ENCODE measurements at places on chromosomes 1 and 21. TPM values are rescaled to one million over a fixed set of nuclear protein-coding genes. Genes with fewer than 3 reads are reported as not detected.

HES4 gene
- total RNA-seq: 0.42 TPM

DNA sequence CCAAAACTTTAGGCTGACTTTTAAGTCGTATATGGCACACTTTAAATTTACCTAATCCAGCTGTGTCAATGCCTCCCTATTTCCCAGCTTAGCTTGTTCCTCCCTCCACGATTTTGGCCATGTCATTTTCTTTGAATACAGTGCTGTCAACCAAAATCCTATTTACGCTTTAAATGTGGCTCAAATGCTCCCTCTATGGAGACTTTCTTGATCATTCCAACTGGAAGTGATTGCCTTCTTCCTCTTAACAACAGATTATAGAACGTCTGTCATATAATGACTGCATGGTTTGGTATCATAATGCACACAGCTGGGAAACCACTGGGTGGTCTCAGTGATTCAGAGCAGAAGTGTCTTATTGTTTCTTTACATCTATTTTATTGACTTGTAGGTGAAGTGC, 18.9 kb upstream of the BATF3 start:
- no peak overlapping the region for H3K27ac ChIP-seq
- DNase-seq: no peak
- peaks cover 9% of the 10 kb centered on the region for H3K36me3 ChIP-seq
- H3K4me1 ChIP-seq: peaks cover 29% of the 10 kb centered on the region
- no peak overlapping the region for H3K4me3 ChIP-seq

S100A3 gene
- not detected for total RNA-seq

- H3K27me3 ChIP-seq: no peaks in the 10 kb centered on the region
- H3K4me3 ChIP-seq: no peak overlapping the region
- no peak for DNase-seq
- peaks cover 4% of the 10 kb centered on the region for H3K36me3 ChIP-seq
- peaks cover 47% of the 10 kb centered on the region for H3K4me1 ChIP-seq
- no peak overlapping the region for H3K27ac ChIP-seq
Measured at GRCh38 chr1:206723805-206724472, 39.2 kb downstream of the MAPKAPK2 start.

GRCh38 chr1:161954466-161954865, 69.2 kb downstream of the OLFML2B start:
- no peak overlapping the region for H3K4me3 ChIP-seq
- H3K36me3 ChIP-seq: peaks cover 26% of the 10 kb centered on the region
- H3K27me3 ChIP-seq: no peaks in the 10 kb centered on the region
- H3K4me1 ChIP-seq: peaks cover 23% of the 10 kb centered on the region
- no peak overlapping the region for H3K27ac ChIP-seq

DNA sequence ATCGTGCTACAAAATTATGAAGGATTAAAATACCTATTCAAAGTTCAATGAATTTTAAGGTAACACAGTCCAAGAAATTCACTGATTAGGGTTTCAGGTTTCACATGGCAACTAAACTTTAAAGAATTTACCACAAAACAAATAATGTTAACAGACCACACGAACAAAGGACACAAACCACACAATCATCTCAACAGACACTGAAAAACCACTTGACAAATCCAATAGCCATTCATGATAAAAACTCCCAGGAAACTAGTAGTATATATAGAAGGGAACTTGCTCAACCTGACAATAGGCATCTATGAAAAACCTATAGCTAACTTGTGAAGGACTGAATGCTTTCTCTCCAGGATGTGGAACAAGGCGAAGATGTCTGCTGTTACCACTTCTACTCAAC, 21.1 kb upstream of the SH2D5 start:
- no peaks in the 10 kb centered on the region for H3K4me1 ChIP-seq
- no peaks in the 10 kb centered on the region for H3K27me3 ChIP-seq
- H3K27ac ChIP-seq: no peak overlapping the region
- no peak for DNase-seq
- peaks cover 43% of the 10 kb centered on the region for H3K36me3 ChIP-seq

UTS2 gene
- 0.17 TPM for total RNA-seq

GRCh38 chr1:40302475-40302874, 14.6 kb downstream of the COL9A2 start:
- no peaks in the 10 kb centered on the region for H3K4me1 ChIP-seq
- no peaks in the 10 kb centered on the region for H3K27me3 ChIP-seq
- H3K27ac ChIP-seq: no peak overlapping the region
- no peaks in the 10 kb centered on the region for H3K36me3 ChIP-seq
- no peak for DNase-seq

UMODL1 gene
- total RNA-seq: 0.21 TPM

GNG4 gene
- total RNA-seq: 0.42 TPM

SON gene
- total RNA-seq: 310 TPM

- peak; percentile 16 for DNase-seq
- no peak overlapping the region for H3K4me3 ChIP-seq
- peaks cover 21% of the 10 kb centered on the region for H3K27me3 ChIP-seq
- no peaks in the 10 kb centered on the region for H3K36me3 ChIP-seq
- H3K27ac ChIP-seq: no peak overlapping the region
- H3K4me1 ChIP-seq: peaks cover 11% of the 10 kb centered on the region
Measured at GRCh38 chr21:41321211-41321907, 4.8 kb downstream of the FAM3B start.

SLAMF9 gene
- not detected for total RNA-seq

GRCh38 chr1:31583995-31584868, 7.9 kb downstream of the TINAGL1 start:
- H3K36me3 ChIP-seq: no peaks in the 10 kb centered on the region
- H3K27ac ChIP-seq: no peak overlapping the region
- H3K27me3 ChIP-seq: peaks cover 5% of the 10 kb centered on the region
- no peak for DNase-seq
- H3K4me1 ChIP-seq: peaks cover 2% of the 10 kb centered on the region

DNA sequence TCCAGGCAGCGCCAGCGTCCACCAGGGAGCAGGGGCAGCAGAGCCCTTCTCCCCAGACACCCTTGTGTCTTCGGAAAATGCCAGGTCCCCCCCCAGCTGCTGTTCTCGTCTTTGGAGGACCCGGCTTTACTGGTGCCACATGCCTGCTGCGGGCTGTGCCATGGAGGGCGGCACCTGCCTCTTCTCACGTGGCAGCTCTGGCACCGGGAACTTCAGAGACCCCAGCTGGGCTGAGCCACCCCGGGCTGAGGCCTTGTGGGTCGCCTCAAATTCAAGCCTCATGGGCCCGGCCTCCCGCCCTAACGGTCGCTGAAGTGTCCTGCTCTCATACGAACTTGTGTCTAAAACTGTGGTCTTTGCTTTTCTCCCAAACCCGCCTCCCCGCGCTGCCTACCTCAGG, 27.0 kb upstream of the C1orf159 start:
- no peaks in the 10 kb centered on the region for H3K36me3 ChIP-seq
- no peaks in the 10 kb centered on the region for H3K27me3 ChIP-seq
- DNase-seq: no peak
- H3K4me1 ChIP-seq: peaks cover 32% of the 10 kb centered on the region
- H3K27ac ChIP-seq: peak overlapping the region; percentile 65
- no peak overlapping the region for H3K4me3 ChIP-seq

DNA sequence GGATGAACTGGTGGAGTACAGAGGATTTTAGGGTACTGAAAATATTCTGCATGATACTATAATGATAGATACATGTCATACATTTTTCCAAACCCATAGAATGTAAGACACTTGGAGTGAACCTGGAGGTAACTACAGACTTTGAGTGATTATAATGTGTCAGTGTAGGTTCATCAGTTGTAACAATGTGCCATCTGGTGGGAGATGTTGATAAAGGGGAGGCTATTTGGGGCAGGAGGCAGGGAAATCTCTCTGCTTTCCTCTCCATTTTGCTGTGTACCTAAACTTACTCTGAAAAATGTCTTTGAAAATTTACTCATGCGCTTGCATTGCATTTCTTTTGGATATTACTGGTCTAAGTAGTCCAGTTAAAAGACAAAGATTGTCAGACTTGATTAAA, 35.2 kb downstream of the PTBP2 start:
- no peak overlapping the region for H3K4me3 ChIP-seq
- no peaks in the 10 kb centered on the region for H3K4me1 ChIP-seq
- no peaks in the 10 kb centered on the region for H3K27me3 ChIP-seq
- H3K36me3 ChIP-seq: peaks cover 74% of the 10 kb centered on the region

- no peaks in the 10 kb centered on the region for H3K4me1 ChIP-seq
- H3K27me3 ChIP-seq: peaks cover 26% of the 10 kb centered on the region
- no peak for DNase-seq
- no peaks in the 10 kb centered on the region for H3K36me3 ChIP-seq
- H3K27ac ChIP-seq: no peak overlapping the region
Measured at GRCh38 chr1:67896826-67897225, 63.6 kb upstream of the GNG12 start.

DNA sequence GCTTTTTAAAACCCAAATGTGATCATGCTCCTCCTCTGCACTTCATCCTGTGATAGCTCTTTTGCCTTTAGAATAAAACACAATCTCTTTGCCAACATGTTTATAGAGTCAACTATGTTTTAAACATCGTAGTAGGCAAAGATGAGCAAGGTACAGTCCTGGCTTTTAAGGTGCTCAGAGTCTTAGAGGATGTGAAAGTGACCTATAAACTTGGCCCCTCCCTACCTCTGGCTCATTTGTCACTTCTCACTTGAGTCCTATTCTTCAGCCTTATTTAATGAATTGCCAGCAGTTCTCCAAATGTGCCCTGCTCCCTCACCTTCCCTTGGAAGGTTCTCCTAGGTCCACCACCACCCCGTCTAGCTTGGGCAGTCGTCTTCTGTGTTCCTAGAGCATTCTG, 617.0 kb upstream of the NR5A2 start:
- DNase-seq: no peak
- H3K4me1 ChIP-seq: no peaks in the 10 kb centered on the region
- H3K27ac ChIP-seq: no peak overlapping the region
- H3K4me3 ChIP-seq: no peak overlapping the region
- no peaks in the 10 kb centered on the region for H3K36me3 ChIP-seq

DNA sequence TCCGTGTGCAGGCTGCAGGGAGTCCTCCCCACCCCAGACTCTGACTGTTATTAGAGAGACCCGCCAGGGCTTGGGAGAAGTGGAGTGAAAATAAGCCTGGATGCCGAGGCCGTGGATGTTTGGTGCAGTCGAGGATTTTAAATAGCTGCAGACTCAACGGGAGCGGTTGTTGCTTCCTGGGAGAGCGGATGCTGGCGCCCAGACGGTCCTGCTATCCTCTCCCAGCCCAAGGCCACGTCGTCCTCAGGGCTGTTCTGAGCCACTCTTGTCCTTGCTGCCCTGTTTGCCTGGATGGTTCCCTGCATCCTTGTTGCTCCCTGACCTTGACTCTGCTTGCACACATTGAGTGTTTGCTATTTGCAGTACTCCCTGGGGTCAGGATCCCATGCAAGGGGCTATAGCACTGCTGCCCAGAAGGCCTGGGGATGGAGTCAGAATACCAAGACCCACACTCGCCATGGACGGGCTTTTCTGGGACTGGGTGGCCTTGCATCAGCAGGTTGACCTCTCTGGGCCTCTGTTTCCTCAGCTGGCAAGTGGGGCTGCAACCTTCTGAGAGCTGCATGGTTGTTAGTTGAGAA, 205.3 kb upstream of the C1orf174 start:
- H3K36me3 ChIP-seq: no peaks in the 10 kb centered on the region
- no peak for DNase-seq
- no peaks in the 10 kb centered on the region for H3K4me1 ChIP-seq

DNA sequence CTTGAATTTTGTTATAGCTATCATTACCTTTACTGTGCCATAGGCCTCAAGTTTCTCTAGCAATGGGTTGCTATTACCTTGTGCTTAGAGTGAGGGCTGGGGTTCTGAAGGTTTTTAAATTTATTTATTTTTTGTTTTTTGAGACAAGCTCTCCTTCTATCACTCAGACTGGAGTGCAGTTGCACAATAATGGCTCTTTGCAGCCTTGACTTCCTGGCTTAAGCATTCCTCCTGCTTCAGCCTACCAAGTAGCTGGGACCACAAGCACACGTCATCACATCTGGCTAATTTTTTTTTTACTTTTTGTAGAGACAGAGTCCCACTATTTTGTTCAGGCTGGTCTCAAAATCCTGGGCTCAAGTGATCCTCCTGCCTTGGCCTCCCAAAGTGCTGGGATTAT, 41.5 kb downstream of the SNX27 start:
- H3K4me3 ChIP-seq: no peak overlapping the region
- no peaks in the 10 kb centered on the region for H3K27me3 ChIP-seq
- H3K36me3 ChIP-seq: peaks cover 25% of the 10 kb centered on the region
- H3K4me1 ChIP-seq: peaks cover 18% of the 10 kb centered on the region
- no peak for DNase-seq
- H3K27ac ChIP-seq: peak overlapping the region; percentile 5

AQP10 gene
- total RNA-seq: not detected

DNA sequence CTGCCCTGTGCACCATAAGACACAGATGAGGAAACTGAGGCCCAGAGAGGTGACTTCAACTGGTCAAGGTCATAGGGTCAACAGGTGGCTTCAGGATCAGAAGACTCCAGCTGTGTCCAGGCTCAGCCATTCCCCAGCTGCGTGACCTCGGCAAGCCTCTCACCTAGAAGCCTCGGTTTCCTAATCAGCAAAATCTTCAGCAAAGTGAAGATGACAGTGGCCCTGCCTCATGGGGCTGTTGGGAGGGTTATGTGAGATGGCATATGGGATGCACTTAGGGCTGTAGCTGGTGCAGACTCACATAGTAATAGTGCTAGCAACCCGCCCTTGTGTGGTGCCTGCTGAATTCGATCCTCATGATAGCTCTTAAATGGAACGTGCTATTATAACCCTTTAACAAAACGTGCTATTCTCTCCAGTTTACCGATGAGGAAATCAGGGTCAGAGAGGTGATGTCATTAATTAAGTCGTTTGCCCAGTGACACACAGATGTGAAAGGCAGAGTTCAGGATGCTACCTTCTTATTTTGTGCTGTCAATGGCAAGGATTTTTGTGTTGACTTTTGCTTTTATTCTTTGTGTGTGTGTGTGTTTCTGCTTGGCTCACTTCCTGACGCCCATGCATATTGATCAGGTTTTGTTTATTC, 472.9 kb downstream of the MATN1 start:
- DNase-seq: no peak
- no peak overlapping the region for H3K27ac ChIP-seq
- H3K36me3 ChIP-seq: no peaks in the 10 kb centered on the region

GUCA2A gene
- total RNA-seq: not detected

RPE65 gene
- not detected for total RNA-seq

DNA sequence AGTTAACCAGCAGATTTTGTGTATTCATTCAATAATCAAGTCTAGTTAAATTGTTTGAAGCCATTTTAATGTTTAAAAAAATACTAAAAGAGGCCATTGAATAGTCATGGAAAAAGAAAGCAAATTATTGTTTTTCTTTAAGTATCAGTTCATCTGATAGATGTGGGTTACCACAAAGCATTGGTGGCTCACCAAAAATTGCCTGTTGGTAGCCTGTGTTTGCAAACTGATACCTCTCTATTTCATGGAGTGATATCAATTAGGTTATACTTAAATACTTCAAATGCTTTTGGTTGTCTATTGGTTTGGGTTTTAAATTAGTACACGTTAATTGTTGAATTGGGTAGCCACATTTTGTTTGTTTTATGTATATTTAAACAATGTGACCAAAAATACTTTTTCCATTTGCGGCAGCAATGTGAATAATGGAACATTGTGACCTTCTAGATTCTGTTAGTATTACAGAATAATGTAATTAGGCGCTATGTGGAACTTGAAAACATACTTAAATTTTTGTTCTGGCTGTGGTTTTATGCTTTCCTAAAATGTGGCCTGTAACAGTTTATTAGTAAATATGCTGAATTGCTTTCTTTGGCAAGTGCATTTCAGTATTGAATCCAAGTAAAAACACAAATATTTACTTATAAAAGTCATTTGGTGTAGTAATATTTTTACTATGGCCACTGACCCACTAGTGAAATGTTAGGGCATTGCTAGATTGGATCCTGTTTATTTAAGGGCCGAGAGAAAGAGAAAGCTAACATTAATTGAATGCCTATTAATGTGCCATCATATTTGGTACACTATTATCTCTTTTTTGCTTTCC, 37.1 kb upstream of the NBL1 start:
- H3K27ac ChIP-seq: peak overlapping the region; percentile 92
- H3K27me3 ChIP-seq: no peaks in the 10 kb centered on the region
- peak; percentile 84 for DNase-seq
- H3K4me3 ChIP-seq: peak overlapping the region; percentile 50

All from activated CD4-positive, alpha-beta T cell treated with anti-CD3 and anti-CD28 coated beads, Interleukin-2, amount 10 ng/mL, durations not matched to agents 7 days and 5 days (primary cell).